ENCODE measurements at places on chromosomes 13 and 19.

- no peak for DNase-seq
Measured at GRCh38 chr19:2494084-2494446, 18.1 kb downstream of the GADD45B start.

GRCh38 chr13:31012655-31013024, 80.2 kb downstream of the TEX26 start:
- no peak for DNase-seq

- DNase-seq = no peak
Measured at GRCh38 chr13:50945669-50946068, 36.1 kb downstream of the RNASEH2B start.

DNA sequence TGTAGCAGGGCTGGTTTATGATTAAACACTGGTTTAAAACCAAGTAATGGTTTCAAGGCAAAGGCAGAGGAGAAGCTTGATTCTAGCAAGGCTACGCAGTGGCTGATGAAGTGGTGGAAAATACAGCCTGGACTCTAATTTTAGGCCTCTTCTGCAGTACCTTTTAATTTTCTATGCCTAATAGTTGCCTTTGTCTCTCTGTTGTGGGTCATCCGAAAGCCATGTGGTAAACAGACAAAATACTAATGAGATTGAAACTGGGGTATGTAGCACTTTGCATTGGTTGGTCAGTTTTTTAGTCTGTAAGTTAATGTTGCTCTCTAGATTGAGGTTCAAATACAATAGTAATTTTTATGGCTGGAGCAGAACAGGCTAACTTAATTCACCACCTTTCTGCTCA, 3.3 kb downstream of the LMO7 start:
- DNase-seq = no peak

GRCh38 chr13:95067303-95067702, 233.9 kb downstream of the ABCC4 start:
- no peak for DNase-seq

GRCh38 chr13:70125693-70126092, 17.4 kb upstream of the KLHL1 start:
- DNase-seq = no peak

GRCh38 chr13:78714717-78715116, 55.8 kb upstream of the OBI1 start:
- DNase-seq = no peak

DNA sequence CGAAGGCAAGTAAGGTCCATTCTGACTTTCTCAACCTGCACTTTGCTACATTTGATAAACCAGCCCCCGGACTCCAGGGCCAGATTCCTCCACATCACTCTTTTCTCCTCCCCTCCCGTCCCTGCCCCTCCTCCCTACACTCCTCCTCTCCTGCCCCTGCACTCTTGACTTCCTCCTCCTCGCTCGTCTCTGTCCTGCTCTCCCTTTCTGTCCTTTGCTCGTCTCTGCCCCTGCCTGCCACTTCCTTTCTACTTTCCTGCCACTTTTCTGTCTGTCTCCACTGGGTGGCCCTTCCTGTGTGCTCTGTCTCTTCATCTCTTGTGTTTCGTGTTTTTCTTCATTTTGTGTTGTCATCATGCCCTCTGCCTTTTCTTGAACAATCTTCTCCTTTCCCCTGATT, 7.0 kb downstream of the U2AF2 start:
- no peak for DNase-seq

GRCh38 chr13:105847527-105848291, 687.8 kb downstream of the EFNB2 start:
- DNase-seq = no peak

DNA sequence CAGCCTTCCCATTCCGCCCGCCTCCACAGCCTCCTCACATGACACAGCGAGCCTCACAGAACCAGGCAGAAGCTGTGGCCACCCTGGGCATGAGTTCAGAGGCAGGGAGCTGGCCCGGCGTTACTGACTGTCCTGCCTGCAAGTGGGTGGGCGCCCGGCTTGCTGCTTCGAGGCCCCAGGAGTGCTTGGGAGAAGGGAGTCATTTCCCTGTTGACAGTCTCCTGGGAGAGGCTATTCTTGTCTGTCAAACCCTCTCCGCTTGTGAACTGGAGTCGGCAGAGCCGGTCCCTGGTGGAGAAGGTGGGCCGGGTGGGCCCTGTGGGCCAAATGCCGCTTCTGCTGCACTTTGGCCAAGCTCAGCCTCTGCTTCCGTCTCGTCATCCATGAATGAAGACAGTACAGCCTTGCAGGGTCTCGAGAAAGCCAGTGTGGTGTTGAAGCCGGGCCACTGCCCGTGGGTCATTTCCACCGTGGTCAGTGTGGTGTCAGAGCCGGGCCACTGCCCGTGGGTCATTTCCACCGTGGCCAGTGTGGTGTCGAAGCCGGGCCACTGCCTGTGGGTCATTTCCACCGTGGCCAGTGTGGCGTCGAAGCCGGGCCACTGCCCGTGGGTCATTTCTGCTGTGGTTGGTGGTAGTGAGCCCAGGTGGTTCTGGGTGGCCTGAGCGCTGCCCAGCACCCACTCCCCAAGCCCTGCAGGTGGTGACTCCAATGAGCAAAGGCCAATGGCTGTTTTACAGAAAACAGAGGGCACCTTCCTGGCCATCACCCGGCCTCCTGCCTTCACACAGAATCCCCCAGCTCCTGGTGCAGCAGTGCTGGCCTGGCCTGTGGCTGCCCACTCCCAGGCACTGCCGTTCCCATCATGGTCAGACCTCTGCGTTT, 13.5 kb upstream of the F7 start:
- no peak for DNase-seq

DNA sequence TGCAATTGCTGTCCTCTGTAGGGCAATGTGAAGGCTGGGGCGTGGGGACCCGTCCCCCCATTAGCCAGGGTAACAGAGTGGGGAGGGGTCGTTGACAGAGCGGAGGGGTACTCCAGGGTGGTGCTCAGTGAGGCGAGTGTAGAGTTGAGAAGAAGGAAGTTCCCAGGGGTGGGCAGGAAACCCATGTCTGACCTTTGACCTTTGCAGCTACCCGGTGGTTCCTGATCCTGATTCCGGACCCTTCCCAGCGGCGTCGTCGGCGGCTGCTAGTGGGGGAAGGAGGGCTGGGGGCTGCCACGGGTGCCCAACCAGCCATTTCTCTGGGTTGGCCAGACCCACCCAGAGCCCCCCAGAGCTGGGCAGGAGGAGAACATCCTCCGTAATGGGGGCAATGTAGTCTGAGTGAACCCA, 2.1 kb upstream of the PLVAP start:
- DNase-seq = no peak

- DNase-seq = peak; percentile 61
Measured at GRCh38 chr19:52336117-52336790, at the start of gene ZNF610. Gene ZNF610, plus strand, starts transcription at chr19:52336243. Its CDS starts 12,930 bp downstream, at chr19:52349173.

DNA sequence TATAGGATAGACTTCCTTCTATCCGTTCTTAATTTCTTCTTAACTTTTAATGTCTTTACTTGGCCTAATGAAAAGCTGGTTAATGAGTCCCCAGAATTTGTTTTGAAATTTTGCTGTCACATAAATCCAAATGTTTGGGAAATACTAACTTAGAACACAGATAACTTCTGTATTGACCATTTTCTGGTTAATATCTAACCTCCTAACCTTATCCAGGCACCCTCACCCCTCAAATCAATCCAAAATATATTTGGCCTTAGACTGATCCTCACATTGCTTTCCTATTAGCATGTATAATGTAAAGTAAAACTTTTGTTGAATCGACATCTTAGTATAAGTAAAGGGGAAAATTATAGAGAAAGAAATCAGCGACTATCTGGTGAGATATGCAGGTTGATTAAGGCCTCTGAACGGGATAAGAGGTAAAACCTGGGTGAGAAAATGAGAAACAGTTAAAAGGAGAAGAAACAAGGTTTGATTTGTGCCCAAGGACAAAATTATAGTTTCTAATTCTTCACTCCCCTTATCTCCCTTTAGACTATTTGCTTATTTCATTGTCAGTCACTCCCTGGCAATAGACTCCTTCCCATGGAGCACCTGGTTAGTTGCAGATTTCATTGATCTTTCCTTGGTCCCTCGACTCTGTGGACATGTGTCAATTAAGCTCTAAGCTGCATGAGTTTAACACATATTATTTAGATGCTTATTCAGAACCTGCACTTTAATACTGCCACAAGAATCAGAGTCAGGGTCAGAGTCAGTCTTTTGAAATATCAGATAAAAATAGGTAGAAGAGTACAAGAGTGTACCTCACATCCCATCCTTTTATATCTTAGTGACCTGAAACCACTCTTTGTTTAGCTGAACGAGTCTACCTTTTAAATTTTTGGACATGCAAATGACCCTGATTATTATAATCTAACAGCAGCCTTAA, 119.2 kb upstream of the MLNR start:
- DNase-seq = no peak

DNA sequence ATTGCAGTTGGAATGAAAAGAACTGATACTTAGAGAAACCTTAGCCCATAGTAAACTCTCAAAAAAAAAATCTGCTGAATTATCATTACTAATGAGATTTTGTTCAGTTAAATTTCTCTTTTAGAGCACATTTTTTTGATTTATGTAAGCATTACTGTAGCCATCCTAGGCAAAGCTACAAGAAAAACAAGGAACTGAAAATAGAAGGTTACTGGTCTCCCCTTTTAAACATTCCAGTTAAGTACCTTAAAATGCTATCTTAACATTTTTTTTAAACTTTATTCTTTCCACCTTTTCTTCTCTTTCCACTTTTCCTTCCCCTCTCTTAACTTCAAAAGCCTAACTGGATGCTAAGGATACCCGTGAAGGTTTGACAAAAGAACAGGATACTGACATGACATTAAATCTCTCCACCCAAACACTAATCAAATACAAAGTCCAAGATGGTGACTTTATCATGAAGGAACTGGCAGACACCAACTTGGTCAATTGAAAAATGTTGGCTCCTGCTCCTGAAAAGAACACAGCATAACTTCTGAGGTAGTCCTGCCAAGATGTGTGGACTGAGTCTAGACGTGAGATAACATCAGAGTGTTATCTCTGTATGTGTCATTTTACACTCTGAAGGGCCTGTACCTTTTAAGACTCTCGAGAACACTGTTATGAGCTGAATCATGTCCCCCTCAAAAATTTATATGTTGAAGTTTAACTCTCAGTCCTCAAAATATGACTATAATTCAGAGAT, 29.5 kb upstream of the SACS start:
- no peak for DNase-seq

GRCh38 chr19:5850743-5851293, 431 bp downstream of the FUT3 start:
- no peak for DNase-seq

GRCh38 chr19:41408256-41408655, 10.6 kb downstream of the BCKDHA start:
- no peak for DNase-seq

GRCh38 chr19:954672-955494, 29.0 kb downstream of the ARID3A start:
- no peak for DNase-seq

Measured in stimulated activated CD8-positive, alpha-beta memory T cell treated with anti-CD3 and anti-CD28 coated beads, Interleukin-7, amount 100 ng/mL, for 48 hours (primary cell).